ENCODE measurements at places on chromosomes 3 and 15.
A peak's percentile ranks its signal among the peaks of the same experiment; 100 is the strongest.

- no peak for DNase-seq
These were observed 2.8 kb upstream of the DNAH1 start for GRCh38 chr3:52313188-52313773.

DNA sequence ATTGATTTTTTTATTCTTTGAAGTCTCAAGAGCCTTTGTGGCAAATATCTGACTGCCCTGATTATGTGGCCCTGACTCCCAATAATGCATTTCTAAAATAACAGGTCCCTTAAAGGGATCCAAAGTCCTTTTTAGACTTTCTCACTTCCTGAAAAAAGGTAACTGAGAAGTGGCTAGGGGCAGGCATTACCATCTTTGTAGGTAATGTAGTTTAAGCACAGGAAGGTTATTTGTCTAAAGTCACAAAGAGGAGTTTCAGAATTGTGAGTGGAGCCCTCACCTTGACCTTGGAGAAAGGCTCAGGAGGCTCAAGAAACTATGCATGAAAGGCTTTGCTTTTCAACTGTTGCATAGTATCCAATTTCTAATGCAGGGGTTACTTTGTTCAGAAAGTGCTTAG lies 142.9 kb upstream of the MRPL3 start:
- no peak for DNase-seq

DNA sequence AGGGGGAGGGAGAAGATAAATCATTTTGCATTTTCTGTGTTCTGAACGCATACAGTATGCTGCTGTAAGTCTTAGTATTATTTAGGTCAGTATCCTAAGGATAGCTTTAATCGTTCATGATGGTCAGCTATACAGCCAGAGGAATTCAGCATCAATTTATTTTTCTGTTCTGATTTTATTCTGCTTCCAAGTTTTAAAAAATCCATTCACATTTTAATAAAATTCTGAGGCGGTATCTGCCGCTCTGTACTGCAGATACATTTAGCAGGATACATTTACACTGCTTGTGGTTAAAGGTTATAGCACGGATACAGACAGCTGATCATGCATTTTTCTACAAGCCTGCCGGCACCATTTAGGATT lies 17.8 kb downstream of the ZBTB38 start:
- DNase-seq = no peak

- peak; percentile 38 for DNase-seq
These were observed 4.5 kb downstream of the IL17RB start for GRCh38 chr3:53850895-53851294.

DNA sequence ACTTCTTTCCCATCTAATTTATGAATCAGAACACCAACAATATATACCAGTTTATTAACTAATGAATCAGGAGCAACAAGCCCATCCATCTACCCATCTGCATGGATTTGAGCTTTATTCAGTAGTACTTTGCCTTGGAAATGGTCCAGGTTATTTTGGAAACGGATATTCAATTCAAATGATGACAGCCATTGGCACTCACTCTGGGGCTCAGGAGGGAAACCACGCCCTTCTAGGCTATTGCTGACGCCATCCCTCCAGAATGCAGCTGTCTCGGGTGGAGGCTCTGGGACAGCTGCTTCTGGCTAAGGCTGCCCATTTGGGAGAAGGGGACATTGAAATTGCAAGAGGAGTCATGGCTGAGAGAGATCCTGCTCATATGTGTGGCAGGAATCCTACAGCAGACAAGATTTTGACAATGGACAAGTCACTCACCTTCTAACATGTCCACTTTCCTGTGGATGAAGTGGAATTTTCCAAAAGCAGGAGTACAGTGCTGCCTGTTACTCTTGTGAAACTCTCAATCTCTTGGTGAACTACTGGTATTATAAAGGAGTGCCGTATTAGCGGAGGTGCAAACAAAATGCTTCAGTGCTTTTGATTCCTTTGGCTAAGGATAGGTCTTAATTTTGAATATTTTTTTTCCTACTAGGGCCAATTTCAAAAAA lies 29.3 kb upstream of the TRAK1 start:
- DNase-seq = peak; percentile 73

- DNase-seq = no peak
These were observed 3.5 kb upstream of the FAM81A start for GRCh38 chr15:59434481-59434880.

Data from right lung (tissue), 10 donors.